ENCODE measurements at places on chromosomes 2 and 18. TPM values are rescaled to one million over a fixed set of nuclear protein-coding genes. Genes with fewer than 3 reads are reported as not detected.

ANKRD30B gene
- not detected for polyA plus RNA-seq

GRCh38 chr2:169452080-169452479 lies 27.2 kb upstream of the BBS5 start:
- DNase-seq, result no peak

DNA sequence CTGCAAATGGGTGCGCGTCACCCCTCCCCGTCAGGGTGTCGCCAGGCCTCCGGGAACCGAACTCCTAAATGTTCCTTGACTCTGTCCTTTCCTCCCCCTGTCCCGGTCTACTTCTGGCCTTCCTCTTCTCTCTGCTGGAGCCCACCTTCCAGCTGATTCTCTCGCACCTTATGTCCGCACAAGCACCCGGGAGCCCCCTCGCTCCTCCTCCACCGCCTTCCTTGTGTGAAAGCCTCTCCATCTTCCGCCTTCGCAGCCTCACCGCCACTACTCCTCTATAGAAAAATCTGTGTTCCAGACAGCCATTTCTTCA lies 627 bp upstream of the KIF3C start:
- DNase-seq, result no peak

DNA sequence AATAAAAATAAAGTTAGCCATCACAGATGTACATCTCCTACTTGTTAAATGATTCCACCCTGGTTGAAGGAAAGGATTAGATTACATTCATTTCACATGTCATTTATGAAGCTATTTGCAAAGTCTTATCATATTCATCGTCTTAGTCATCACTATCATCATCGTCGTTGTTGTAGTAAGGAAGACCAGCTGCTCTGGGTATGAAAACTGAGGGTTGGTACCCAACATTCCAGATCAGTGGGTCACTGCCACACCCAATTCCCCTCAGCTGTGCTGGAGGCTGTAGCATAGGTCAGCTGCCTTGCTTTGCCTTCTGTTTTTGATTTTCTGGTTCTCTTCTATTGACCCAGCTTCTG lies 20.9 kb upstream of the CCBE1 start:
- DNase-seq, result no peak

DNA sequence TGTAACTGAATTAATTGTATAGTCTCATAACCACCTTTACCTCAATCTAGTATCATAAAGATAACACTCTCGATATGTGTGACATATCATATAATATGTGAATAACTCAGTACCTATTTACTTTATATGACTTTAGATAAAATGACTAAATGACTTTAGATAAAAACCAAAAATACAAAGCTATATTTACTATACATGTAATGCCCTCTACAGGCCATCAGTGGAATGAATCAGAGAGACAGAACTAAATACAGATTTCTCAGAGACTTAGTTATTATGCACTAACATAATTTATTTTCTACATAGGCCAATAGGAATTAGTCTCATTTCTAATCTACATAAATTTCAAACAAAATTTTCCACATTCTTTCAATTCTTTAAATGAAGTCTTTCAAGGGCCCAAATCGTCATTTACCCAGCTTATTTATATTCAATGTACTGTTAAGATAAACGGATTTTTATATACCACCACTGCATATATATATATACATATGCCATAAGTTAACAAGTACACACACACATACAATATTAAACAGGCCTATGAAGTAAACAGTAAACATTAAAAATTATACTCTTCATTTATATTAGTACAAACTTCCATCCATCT lies 219.9 kb downstream of the EXOC6B start:
- DNase-seq, result no peak

DNA sequence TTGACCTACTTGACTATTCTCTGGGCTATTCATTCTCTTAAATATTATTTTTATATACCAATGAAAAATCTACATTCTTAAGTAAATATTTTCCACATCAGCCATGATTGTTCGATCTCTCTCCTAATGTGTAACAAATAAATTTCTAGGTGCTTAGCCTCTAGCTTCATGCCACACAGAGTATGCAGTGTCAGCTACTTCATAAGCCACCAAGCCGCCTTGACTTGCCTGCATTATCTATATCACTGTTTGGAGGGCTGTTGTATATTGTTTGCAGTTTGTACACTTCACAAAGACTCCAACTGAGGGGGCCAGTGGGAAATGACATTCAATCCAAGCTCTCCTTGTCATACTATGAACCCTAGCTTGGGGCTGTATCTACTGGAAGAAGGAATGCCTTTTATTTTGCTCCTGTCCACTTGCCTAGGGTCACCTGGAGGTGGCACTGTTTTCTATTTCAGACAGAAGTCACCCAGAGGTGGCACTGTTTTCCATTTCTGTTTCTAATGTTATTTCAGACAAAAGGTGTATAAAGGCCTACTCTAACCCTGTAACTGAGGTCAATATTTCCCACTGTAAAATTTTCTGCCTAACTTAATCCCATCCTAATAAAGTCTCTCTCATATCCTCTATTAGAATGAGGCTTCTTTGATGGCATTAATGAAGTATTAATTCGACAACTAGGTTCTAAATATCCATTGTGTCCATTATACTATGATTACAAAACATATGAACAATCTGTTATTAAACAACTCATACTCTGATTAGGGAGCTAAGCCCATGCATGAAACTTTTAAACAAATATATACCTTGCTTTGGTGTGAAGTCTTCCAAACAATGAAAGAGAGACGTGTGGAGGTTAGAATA lies 36.4 kb downstream of the COL5A2 start:
- DNase-seq, result no peak

DNA sequence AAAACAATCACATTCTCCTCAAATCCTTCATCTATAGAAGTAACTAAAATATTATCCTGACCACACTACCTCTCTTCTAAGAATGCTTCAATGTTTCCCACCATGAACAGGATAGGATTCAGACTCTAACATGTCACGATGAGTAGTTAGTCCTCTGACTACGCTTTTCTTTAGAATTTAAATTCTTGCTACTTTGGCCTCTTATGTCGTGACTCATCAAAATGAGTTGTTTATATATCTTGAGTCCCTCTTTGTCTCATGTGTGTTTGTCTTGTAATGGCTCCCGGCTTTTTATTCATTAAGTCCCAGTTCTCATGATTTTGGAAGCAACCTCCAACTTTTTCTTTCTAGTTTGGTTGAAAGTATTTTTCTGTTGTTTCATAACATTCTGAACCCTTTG lies 1289.2 kb downstream of the DSC3 start:
- no peak for DNase-seq

- DNase-seq, result no peak
Observed at GRCh38 chr2:149860276-149860921, 272.8 kb upstream of the MMADHC start.

DNA sequence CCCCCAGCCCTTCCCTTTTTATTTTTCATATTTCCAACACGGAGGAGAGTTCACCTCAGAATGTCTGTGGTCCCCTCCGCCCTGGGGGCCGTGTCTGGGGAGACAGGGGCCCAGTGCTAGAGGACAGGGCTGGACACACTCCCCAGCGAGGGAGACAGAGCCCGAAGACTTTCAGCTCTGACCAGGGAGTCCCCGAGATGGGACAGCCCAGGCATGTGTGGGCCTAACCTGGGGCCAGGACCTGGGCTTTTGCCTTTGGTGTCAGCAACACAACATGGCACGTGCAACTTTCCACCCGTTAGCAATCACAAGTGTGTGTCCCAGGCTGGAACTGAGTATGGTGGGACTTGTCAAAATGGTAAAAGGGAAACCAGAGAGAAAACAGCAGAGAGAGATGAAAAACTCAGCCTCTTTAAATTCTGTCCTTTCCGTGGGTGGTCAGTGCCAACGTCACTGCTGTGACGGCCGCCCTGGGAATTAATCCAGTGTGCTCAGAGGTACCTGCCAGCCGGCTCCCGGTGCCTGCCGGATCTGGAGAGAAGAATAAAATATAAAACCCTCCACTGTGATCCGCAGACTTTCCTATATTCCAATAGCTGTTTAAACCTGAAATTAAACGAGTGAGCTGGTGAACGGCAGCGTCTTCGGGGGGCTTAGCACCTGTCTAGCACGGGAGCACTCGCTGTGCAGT lies 245.8 kb downstream of the EIPR1 start:
- no peak for DNase-seq

CLEC4F gene
- polyA plus RNA-seq, result not detected

PLGLB2 gene
- not detected for polyA plus RNA-seq

- no peak for DNase-seq
Observed at GRCh38 chr18:58223717-58224424, 179.8 kb downstream of the NEDD4L start.

STEAP3 gene
- polyA plus RNA-seq, result not detected

DES gene
- polyA plus RNA-seq, result not detected

- peak; percentile 18 for DNase-seq
Observed at GRCh38 chr2:159035790-159036411, 67.5 kb downstream of the TANC1 start.

CAPN14 gene
- 0.30 TPM for polyA plus RNA-seq

- no peak for DNase-seq
Observed at GRCh38 chr2:64742678-64743077, 89.0 kb upstream of the SERTAD2 start.

DNA sequence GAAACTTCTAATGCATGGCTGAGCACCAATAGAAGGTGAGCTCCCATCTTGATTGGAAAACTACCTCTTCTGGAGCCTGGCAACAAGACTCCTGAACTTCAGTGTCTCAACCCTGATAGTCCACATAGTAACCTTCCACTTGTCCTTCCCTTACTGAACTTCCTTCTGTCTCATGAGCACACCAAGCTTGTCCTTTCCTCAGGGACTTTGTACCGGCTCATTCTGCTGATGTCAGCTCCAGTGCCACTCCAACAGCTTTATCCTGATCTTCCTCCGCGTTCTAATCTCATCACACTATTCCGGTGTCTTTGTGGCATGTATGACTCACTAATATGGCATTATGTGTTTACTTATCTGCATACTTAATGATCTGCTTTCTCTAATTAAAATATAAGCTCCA lies 862.0 kb upstream of the ID2 start:
- DNase-seq, result no peak
